Hindlimb muscle (tissue), 1 donor: ENCODE measurements at places on chromosomes 1 and 21. TPM values are rescaled to one million over a fixed set of nuclear protein-coding genes. Genes with fewer than 3 reads are reported as not detected.

DNA sequence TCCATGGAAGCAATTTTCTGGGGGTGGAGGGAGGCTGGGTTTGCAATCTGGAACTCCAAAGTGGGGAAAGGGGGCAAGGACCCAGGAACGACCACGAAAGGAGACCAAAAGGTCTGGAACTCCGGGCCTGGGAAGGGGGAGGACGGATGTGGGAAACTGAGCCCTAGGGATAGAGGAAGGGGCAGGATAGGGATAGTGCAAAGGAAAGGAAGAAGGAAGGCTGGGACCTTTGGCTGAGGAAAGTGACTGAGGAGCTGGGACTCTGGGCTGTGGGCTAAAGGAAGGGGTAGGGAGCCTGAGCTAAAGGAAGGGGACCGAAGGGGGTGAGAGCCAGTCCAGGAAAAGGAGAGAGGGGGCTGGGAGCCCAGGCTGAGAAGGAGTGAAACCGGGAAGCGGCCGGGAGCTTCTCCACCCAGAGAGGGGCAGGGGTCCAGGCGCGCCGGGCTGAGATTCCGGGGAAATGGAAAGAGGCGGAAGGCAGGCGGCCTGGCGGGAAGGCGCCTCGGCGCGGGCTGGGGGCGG is 395 bp downstream of the SLC9A1 start:
- DNase-seq, result no peak

- DNase-seq, result no peak
Measured at GRCh38 chr21:46000182-46000730, 18.7 kb downstream of the COL6A1 start.

GRCh38 chr1:188427642-188428041 is 1598.9 kb downstream of the PLA2G4A start:
- no peak for DNase-seq

- DNase-seq, result no peak
Measured at GRCh38 chr1:37478451-37478881, 4.1 kb downstream of the ZC3H12A start.

- DNase-seq, result no peak
Measured at GRCh38 chr21:38488640-38489270, 9.5 kb downstream of the ERG start.

DNA sequence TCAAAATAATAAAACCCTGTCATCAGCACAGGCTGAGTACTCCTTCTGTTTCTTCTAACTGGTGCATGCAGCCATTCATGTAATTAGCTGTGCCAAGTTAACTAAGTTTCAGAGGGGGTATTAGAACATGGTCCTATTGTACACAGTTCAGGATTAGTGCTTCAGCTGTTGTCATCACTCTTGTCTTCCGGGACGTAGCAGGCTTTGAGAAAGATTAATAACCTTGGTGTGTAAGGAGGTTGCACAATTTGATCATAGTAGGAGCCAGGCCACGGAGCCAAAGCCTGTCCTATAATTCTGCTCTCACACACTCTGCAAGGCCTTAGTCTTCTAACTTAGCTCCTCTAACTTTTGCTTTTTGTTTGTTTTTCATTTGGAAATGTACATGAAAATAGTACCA is 44.7 kb downstream of the PTGFRN start:
- DNase-seq, result peak; percentile 36

DNA sequence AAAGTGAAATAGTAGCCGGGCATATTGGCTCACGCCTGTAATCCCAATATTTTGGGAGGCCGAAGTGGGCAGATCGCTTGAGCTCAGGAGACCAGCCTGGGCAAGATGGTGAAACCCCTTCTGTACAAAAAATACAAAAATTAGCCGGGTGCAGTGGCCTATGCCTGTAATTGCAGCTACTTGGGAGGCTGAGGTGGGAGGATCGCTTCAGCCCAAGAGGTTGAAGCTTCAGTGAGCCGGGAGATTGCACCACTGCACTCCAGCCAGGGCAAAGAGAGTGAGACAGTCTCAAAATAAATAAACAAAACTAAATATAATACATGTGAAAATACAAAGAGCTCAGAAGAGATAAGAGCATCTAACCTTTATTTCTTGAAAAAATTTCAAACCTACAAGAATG is 2.3 kb upstream of the MSTO1 start:
- DNase-seq, result no peak

DNA sequence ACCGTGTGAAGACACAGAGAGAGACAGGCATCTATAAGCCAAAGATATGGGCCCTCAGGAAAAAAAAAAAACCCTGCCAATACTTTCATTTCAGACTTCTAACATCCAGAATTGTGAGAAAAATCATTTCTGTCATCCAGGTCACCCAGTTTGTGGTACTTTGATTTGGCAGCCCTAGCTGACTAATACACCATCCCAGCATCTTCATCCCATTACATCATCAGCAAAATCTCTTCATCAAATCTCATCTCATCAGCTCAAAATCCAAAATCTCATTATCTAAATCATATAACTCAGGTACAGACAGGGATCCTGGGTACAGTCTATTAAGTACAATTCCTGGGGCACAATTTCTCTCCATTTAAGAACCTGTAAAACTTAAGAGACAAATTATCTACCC is 51.9 kb upstream of the GJA8 start:
- DNase-seq, result no peak

DNA sequence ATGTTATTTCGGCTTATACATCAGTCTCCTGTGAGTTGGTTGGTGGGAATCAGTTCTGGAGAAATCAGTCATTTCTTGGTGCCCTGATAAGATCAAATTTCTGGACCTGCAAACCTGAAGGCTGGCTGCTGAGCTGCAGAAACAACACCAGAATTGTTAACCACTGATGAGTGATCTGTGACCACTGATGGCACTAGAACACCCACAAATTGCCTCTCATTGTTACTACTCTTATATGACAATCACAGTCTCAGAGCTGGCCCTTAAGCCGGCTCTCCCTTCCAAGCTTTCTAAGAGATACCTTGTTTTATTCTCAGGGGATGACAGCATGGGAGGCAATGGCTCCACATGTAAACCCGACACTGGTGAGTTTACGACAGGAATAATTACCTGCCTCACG is 1.9 kb downstream of the C1orf162 start:
- no peak for DNase-seq

GRCh38 chr1:203536980-203537455 is 43.1 kb downstream of the OPTC start:
- DNase-seq, result no peak

DNA sequence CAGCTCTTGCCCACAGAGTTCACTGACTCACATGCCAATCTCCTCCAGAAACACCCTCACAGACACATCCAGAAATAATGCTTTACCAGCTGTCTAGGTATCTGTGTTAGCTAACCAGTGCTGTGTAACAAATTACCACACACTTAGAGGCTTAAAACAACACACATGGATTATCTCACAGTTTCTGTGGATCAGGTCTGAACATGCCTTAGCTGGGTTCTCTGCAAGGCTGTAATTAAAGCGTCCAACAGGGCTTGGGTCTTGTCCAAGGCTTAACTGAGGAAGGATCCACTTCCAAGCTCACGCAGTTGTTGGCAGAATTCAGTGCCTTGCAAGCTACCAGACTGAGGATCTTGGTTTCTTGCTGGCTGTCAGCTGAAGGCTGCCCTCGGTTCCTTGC is 92.5 kb upstream of the RGS4 start:
- no peak for DNase-seq

DNA sequence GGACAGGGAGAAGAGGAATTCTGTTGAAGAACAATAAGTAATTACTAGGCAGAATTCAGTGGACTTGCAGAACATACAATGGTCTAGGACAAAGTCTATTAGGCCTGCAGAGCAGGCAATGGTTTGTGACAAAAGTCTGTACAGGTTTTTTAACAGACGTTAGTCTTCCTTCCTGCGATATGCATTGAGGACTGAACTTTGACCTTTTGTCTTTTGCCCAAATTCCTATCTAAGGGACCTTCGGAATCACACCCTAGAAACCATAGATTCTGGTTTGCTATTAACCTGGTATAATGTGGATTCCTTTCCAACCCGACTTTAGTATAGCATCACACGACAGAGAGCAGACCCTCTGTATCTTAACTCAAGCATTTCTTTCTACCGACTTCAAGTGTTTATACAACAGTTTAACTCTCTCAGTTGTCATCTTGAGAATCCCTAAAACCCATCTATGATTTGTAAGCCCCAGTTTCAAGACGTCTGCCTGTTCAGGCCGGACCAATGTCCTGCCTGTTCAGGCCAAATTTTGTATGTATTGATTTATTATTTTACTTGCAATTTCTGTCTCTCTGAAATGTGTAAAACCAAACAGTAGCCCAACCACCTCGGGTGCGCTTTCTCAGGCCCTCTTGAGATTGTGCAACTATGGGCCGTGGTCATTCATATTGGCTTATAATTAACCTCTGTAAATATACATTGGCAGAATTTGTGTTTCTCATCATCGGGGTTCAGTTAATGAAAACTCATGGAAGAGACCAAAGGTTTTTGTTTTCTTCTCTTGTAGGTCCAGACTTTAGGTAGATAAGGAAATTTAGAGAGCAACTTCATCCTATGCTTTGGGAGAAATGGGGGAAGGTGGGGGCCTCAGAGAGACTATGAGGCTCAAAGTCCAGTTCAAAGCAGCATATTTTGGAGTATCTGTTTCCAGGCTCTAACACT is 76.9 kb upstream of the TNFSF18 start:
- DNase-seq, result no peak

- DNase-seq, result no peak
Measured at GRCh38 chr1:95903060-95903459, 669.0 kb downstream of the RWDD3 start.

- DNase-seq, result no peak
Measured at GRCh38 chr1:54499360-54500106, 48.5 kb upstream of the ACOT11 start.

DNA sequence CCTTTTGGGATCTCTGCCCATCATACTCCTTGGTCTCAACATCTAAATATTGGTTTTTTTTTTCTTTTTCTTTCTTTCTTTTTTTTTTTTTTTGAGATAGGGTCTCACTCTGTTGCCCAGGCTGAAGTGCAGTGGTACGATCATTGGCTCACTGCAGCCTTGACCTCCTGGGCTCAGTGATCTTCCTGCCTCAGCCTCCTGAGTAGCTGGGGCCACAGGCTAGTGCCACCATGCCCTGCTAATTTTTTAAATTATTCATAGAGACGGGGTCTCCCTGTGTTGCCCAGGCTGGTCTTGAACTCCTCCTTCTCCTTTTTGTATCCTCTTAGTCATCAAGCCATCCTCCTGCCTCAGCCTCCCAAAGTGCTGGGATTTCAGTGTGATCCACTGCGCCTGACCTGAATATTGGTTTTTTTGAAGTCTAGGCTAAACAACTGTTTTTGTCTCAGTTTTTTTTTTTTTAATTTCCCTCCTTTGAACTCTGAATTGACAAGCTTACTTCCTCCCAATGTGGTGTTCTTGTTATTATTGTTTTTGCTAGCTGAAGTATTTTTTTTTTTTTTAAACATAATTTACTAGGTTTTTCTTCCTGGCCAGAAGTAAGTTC is 30.9 kb downstream of the MAPKAPK2 start:
- DNase-seq, result no peak

DNA sequence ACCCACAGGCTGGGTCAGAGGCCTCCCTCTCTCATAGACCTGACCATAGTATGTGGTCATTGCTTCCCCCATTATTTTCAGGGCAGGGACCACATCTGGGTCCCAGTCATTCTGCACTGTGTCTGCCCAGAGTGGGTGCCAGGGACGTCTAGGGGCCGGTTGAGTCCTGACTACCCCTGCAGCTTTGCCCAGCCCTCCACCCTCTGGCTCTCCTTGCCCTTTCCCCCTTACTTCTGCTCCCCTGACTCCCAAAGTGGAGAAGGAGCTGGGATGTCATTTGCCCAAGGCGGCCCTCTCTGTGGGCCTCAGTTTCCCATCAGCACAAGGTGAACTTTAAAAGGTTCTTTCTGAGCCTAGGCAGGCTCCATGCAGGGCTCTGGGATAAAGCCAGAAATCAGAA is 4.3 kb upstream of the TTC22 start:
- no peak for DNase-seq

- no peak for DNase-seq
Measured at GRCh38 chr1:230251644-230252191, 174.4 kb downstream of the PGBD5 start.

- peak; percentile 11 for DNase-seq
Measured at GRCh38 chr1:35532497-35533223, 24.5 kb downstream of the KIAA0319L start.

- no peak for DNase-seq
Measured at GRCh38 chr1:8025671-8026144, 401 bp downstream of the ERRFI1 start.

GRCh38 chr21:39561140-39561539 is 51.6 kb upstream of the B3GALT5 start:
- DNase-seq, result no peak

DNA sequence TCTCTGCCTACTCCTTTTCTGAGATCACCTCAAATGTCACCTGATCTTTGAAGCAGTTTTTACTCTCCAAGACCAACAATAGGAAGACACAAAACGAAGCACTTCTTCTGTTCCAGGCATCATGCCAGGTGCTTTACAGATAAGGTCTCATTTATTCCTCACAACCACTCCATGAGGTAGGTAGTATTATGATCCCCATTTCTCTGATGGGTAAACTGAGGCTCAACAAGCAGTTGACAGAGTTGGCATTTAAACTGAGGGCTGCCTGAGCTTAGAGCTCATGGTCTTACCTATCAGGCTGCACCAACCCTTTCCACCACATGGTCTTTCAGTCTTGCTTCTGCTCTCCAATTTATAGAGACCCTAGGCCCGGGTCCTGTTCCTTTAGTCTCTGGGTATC is 147.2 kb upstream of the JUN start:
- no peak for DNase-seq

GRCh38 chr1:112557385-112557784 is 48.6 kb downstream of the WNT2B start:
- DNase-seq, result no peak

DNA sequence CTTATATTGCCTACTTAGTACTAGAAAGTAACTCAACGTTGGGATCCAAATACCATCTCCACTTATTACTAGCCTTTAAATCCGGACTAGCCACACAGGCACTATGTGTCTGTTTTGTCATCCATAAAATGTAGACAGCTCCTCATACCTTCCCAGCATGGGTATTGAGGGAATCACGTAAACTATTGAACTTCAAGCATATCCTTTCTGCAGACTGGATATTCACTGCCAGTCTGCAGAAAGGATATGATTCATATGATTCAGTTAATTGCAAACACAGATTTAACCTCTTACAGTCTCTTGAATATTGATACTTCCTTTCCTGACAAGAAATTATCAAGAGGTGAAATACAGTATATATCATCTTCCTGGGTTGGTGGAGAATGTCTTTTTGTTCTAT is 186.0 kb downstream of the LEPR start:
- DNase-seq, result no peak

GRCh38 chr1:230464671-230465070 is 38.5 kb upstream of the PGBD5 start:
- no peak for DNase-seq

Gene HTR1D
- polyA plus RNA-seq, result 0.09 TPM

Gene TAL1
- 3.6 TPM for polyA plus RNA-seq

Gene RYR2
- 3.1 TPM for polyA plus RNA-seq

Gene VAV3
- 4.5 TPM for polyA plus RNA-seq

Gene NBPF10
- 1.8 TPM for polyA plus RNA-seq

Gene CHI3L1
- 1.7 TPM for polyA plus RNA-seq

Gene PLEKHN1
- polyA plus RNA-seq, result 0.13 TPM
